ENCODE measurements at places on chromosomes 5 and 9. TPM values are rescaled to one million over a fixed set of nuclear protein-coding genes. Genes with fewer than 3 reads are reported as not detected.

The HACD4 gene
- total RNA-seq = 13.5 TPM

The AK8 gene
- 6.1 TPM for total RNA-seq

The LRRC70 gene
- total RNA-seq = 1.1 TPM

The ACTBL2 gene
- total RNA-seq = not detected

The CCDC192 gene
- not detected for total RNA-seq

The RASGRF2 gene
- total RNA-seq = 6.7 TPM

The EDIL3 gene
- total RNA-seq = 17.0 TPM

The TLX3 gene
- not detected for total RNA-seq

The CPEB4 gene
- 67.5 TPM for total RNA-seq

The GRXCR2 gene
- not detected for total RNA-seq

The ARHGEF39 gene
- 1.2 TPM for total RNA-seq

The SPOCK1 gene
- 8.4 TPM for total RNA-seq

GRCh38 chr9:69916950-69917349, 96.3 kb downstream of the CFAP95 start:
- no peak for DNase-seq
- no peaks in the 10 kb centered on the region for H3K4me1 ChIP-seq
- H3K27ac ChIP-seq = no peak overlapping the region
- no peaks in the 10 kb centered on the region for H3K36me3 ChIP-seq

DNA sequence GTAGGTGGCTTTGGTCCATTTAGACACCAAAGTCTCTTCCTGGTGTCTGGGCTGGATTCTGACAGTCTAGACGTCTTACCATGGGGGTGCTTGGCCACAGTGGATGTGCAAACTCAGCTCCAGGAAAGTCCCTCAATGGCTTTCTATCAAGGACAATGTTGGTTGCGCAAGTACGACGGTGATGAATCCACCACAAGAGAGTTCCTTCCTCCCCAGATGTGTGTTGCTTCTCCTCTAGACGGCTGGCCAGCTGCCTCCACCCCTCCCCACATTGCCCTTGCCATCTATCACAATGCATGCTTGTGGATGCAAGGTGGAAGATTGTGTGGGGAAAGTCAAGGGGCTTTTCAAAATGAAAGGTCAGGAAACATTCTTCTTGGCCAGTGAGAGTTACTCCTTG, 89.7 kb upstream of the IRX2 start:
- no peak overlapping the region for H3K27ac ChIP-seq
- DNase-seq = no peak
- H3K4me1 ChIP-seq = no peaks in the 10 kb centered on the region
- no peaks in the 10 kb centered on the region for H3K36me3 ChIP-seq
- H3K4me3 ChIP-seq = no peak overlapping the region

DNA sequence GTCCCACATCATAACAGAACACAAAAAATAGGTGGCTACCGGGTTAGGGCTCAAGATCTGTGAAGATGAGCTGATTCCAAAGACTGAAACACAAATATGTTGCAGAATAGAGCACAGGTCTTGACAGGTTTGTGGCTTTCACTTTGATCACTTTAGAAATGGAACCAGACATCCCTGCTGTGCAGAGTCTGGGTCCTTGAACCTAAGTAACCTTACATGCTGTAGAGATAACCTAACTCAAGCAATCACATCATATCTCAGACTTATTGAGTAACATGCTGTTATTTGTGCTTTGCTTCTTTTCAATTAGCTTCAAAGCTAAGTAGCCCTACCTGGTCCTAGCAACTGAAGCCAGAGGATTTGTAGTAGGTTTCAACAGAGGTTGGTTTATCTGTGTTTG, 24.3 kb downstream of the FBXW2 start:
- H3K27ac ChIP-seq = no peak overlapping the region
- DNase-seq = no peak
- H3K4me1 ChIP-seq = no peaks in the 10 kb centered on the region
- no peak overlapping the region for H3K4me3 ChIP-seq
- H3K36me3 ChIP-seq = peaks cover 100% of the 10 kb centered on the region
- no peaks in the 10 kb centered on the region for H3K27me3 ChIP-seq

DNA sequence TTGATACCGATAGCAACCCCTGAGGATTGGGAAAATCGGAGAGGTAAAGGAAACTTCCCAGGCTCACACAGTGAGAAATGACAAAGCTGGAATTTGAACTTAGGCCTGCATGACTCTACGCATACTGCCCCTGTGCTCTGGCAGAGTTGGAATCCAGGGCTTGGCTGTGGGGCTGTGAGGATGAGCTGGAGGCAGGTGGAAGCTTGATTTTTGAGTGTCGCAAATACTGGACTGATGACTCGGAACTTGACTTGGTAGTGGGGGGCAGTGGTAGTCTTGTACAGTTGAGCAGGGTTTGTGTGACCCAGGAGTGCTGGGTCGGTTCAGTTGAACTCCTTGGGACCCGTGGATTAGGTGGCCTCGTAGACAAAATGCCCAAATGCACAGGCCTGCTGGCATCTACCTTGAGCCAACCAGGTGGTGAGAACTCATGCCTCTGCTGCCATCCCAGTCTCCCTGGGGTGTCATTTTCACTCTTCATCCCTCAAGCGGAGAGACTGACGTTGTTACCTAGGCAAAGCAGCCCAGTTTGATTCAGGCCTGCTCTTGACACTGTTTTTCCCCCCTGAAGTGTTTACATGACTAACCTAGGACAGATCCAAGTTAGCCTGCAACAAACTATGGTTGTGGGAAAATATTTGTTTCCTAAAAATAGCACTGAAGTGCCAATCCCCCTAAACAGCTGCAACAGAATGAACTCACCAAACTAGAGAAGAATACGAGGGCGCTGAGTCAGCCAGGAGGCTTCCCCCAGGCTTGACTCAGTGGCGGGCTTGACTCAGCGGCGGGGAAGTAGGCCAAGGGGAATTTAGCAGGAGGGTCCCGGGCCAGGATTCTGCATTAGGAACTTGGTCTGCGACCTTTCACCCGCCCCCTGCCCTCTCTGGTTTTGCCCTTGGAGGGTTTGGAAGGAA, 45.7 kb upstream of the ORM1 start:
- H3K27ac ChIP-seq = no peak overlapping the region
- H3K36me3 ChIP-seq = no peaks in the 10 kb centered on the region
- no peak overlapping the region for H3K4me3 ChIP-seq
- H3K27me3 ChIP-seq = no peaks in the 10 kb centered on the region
- peak; percentile 10 for DNase-seq

GRCh38 chr5:94545870-94546625, 72.4 kb downstream of the KIAA0825 start:
- no peak overlapping the region for H3K27ac ChIP-seq
- H3K36me3 ChIP-seq = no peaks in the 10 kb centered on the region
- H3K4me3 ChIP-seq = no peak overlapping the region
- DNase-seq = peak; percentile 52
- H3K4me1 ChIP-seq = no peaks in the 10 kb centered on the region
